Esophagus mucosa (tissue), 1 donor: ENCODE measurements at places on chromosomes 2 and 18. TPM values are rescaled to one million over a fixed set of nuclear protein-coding genes. Genes with fewer than 3 reads are reported as not detected.

The CCDC93 gene
- 11.5 TPM for total RNA-seq

The GPBAR1 gene
- total RNA-seq: not detected

The DOCK10 gene
- total RNA-seq: 6.7 TPM

The GAD1 gene
- total RNA-seq: 1.1 TPM

The CNNM4 gene
- total RNA-seq: 9.3 TPM

DNA sequence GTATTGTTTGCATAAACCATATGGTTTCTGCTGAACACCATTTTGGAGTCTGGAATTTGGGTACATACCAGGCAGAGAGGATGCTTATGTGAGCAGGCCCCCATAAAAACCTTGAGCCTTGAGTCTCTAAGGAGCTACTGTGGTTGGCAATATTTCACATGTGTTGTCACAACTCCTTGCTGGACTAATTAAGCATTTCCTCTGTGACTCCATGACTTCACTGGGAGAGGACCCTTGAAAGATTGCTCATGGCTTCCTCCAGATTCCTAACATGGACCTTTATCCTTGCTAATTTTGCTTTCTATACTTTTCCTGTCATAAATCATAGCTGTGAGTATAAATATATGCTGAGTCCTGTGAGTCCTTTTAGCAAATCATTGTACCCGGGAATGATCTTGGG is 7.6 kb upstream of the COQ10B start:
- ATAC-seq: no peak

The CRYGC gene
- total RNA-seq: not detected

- no peak for ATAC-seq
Observed at GRCh38 chr18:3998698-3999333, 456.3 kb downstream of the DLGAP1 start.

The WIPF1 gene
- total RNA-seq: 3.1 TPM
